ENCODE measurements at places on chromosomes 11 and 22.

DNA sequence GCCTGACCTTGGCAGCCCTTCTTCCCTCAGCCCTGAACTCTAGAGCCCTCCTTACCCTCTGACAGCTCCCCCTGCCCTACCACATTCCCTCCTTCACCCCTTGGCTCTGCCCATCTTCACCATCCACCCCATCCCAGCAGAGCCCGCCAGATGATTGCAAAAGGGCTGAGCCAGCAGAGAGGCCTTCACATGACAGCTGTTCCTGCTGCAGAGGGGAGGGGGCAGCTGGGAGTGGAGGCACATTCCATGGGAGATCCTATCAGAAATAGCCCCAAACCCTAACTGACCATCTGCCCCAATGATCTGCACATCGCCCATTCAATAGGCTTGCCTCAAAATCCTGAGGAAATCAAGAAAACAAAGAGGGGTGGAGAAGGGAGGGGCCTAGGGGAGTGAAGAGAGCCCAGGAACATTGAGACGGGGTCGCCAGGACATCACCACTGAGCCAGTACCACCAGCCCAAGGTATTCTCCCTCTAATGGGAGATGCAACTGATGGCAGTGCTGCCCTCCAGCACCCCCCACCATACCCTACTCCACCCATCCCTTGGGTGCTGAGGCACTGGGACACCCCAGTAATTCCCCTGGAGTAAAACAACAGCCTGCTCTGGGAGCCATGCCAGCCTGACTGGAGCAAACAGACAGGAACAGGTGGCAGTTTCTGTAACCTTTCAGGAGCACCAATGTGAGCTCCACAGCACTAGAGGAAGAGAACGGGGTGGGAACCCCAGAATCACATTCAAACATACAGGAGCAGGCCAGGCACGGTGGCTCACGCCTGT is 8.0 kb upstream of the AHNAK start:
- DNase-seq: no peak

DNA sequence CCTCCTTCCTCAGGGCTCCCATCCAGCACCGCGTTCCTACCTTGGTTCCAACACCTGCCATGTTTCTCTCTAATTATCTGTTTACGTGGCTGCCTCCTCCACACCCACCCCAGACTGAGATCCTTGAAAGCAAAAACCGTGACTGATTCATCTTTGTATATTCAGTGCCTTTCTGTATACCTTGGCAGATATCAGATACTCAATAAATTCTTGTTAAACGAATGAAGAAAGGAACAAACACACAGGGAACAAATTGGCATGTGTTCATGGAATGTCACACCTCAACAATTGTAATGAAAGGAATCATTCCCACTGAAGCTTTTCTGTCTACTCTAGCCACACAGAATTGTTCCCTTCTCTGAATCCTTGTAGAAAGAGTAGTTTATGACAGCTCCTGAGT is 20.4 kb upstream of the LRRC55 start:
- no peak for DNase-seq

- no peak for DNase-seq
These were observed 2.7 kb downstream of the SLC43A3 start for GRCh38 chr11:57424137-57424791.

GRCh38 chr22:35478633-35479107 is 62.0 kb upstream of the RASD2 start:
- no peak for DNase-seq

DNA sequence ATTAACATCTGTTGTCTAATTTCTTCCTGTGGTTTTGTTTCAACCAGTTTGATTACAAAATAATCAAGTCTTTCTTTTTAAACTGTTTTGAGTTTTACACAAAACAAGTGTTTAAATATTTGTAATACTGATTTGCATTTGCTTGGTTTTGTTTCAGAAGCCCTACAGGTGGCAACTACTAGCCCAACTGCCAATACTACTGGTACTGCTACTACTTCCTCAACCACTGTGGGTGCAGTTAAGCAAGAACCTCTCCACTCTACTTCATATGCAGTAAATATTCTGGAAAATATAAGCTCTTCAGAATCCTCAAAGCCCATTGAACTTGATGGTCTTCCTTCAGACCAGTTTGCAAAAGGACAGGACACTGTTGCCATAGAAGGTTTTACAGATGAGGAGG is 61.1 kb downstream of the QSER1 start:
- DNase-seq: no peak

DNA sequence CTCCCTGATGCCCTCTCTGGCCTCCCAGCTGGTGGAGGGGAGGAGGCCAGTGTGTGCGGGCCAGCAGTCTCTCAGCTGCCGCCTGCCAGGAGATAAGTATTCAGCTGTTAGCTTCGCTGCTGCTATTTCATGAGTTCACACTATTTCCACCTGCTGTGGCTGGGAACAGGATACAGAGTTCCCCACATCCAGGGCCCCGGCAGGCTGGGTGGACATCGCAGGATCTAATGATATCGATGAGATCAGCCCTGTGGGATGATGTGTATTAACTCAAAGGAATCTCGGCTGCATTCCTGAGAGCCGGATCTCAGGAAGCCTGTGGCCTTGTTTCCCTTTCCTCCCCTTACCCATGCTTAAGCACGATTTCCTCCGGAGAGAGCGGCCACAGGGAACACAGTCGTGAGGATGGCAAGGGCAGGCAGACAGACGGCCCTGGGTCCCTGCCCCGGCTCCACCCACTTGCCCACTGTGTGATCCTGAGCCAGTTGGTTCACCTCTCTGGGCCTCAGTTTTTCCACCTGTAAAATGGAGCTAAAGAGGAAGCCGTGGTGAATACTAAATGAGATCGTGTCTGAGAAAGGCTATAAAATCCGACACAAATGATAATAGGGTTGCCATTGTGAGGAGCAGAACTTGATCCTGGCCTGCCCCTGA is 6.5 kb upstream of the PVALB start:
- no peak for DNase-seq

GRCh38 chr11:85028329-85029101 is 598.6 kb downstream of the DLG2 start:
- DNase-seq: no peak

DNA sequence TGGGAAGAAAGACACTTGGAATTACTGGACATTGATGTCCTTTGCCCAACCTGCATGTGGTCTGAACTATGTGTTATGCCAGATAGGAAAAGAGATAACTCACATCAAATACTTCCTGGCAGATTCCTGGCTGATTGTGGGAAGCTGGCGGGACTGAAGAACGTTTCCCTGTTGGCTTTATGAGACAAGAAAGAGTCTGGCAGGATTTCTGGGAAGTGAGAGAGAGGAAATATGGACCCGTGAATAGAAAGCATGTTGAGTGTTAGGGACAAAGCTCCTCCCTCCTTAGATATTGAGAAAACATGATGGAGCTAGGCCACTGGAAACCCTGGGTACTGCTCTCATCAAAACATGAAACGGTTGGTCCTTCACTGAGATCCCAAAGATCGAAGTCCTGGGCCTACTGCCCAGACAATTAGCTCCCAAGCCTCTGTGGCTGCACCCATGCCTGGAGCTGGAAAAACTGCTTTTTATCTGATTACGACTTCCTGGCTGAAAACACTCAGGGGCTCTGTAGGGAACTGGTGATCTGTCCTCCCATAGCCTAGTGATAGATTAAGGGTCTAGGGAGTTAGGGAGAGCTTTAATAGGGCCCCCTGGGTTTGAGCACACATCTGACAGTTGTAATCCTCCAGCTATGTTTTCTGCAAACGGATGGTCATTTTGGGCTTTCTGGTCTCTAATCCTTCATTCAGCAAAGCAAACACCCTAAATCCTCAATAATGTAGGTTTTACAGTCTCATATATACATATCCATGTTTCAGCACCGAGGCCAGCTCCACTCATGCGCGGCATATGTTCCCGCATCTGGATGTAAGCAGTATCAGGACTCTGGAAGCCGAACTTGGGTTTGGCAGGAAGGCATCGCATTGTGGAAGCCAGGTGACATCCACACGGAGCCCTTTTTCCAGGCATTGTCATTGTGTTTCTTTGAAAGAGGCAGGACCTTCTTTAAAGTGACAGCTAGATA is 6.1 kb upstream of the B3GAT1 start:
- DNase-seq: no peak

DNA sequence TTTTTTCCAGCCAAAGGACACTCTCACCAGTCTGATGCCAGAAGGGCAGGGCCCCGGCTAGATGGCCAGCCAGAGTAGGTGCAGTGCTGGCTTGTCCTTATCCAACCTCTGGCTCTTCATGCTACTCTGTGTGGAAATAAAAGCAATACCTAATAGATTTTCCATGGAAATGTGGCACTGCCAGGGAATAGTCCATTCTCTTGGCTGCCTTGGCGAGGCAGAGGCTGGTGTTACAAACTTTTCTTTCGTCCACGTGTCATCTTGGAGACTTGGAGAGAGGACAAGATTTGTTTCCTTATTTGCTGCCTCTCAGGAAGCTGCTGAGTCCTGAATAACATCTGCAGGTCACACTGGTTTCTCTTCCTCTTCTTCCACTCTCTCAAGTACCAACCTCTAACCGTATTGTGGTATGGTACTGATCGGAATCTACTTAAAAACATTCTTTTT is 17.2 kb upstream of the C1QTNF4 start:
- DNase-seq: no peak

DNA sequence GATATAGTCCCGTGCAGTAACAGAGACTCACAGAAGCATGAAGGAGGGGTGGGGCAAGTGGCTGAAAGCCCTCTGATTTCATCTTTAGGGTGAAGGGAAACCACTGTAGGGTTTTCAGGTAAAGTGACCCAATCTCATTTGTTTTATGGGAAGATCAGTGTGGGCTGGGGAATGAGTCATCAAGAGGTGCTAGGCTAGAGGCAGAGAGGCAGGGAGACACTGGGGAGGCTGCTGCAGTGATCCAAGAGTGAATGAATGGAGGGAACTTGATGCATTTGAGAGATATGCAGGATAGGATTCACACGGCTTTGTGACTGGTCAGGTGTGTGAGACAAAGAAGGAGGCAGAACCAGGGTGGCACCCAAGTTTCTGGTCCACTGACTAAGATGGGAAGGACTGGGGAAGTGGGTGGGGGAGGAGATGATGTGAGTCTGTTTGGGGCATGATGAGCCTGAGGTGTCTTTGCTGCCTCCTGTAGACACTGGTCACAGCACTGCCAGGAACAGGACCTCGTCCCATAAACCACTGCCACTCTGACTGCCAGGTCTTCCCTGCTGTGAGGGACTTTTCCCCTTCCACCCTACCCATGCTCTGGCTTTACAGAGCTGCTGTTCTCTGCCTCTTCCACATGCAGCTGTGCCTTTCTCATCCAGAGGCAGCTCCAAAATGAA is 239.0 kb downstream of the TENM4 start:
- peak; percentile 30 for DNase-seq

GRCh38 chr11:117345039-117345438 is 17.4 kb downstream of the CEP164 start:
- no peak for DNase-seq

GRCh38 chr11:84128840-84129239 is 842.7 kb upstream of the CCDC90B start:
- DNase-seq: no peak

DNA sequence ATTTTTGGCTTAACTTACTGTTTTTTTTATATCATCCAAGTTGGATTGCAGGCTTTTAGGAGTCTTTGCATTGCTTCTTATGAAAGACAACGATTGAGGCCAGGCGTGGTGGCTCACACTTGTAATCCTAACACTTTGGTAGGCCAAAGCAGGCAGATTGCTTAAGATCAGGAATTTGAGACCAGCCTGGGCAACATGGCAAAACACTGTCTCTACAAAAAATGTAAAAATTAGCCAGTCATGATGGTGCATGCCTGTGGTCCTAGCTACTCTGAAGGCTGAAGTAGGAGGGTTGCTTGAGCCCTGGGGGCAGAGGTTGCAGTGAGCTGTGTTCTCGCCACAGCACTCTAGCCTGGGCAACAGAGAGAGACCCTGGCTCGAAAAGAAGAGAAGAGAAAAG is 56.6 kb downstream of the BID start:
- DNase-seq: no peak

- no peak for DNase-seq
These were observed 582.2 kb downstream of the DLG2 start for GRCh38 chr11:85044911-85045310.

- DNase-seq: no peak
These were observed 1.6 kb downstream of the DIXDC1 start for GRCh38 chr11:111938687-111939160.

DNA sequence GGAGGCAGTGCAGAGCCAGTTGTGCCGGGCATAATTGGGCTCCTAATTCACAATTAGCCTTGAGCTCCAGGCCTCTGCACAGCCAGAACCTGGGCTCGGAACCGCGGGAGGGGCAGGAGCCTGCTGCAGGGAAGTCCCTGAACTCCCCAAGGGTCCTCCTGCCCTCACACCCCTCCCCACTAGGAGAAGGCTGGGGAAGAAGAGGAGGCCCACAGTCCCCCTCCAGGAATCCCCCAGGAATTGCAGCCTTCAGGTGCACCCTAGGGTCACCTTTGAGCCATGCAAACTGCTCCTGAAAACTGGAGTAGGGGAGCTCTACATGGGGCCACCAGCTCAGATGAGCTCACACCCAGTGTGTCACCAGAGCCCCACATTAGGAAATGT is 93.8 kb upstream of the LMO1 start:
- DNase-seq: no peak

- DNase-seq: no peak
These were observed 2.8 kb downstream of the SLC7A4 start for GRCh38 chr22:21029486-21030025.

DNA sequence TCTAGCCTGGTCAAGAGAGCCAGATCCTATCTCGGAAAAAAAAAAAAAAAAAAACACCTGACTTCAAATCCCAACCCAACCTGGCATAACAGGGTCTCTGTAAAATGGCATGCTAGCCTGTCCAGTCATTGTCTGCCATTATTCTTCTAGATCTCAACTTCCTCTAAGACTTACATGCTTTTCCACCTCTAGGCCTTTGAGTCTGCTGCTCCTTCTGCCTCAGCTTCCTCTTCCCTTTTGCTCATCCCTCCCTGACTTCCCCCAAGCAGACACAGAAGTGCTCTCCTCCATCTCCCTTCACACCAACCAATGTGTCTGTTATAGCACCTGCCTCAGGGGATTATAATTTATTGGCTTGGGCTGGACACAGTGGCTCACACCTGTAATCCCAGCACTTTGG is 7.8 kb downstream of the STK33 start:
- DNase-seq: no peak

DNA sequence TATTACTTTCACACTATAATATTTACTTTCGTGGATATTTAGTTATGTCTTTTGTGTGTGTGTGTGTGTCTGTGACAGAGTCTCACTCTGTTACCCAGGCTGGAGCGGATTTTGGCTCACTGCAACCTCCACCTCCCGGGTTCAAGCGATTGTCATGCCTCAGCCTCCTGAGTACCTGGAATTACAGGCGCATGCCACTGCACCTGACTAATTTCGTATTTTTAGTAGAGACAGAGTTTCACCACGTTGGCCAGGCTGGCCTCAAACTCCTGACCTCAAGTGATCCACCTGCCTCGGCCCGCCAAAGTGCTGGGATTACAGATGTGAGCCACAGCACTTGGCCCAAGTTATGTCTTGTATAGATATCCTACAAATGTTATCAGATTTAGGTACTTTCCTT is 9.9 kb downstream of the PISD start:
- DNase-seq: no peak

- no peak for DNase-seq
These were observed 704.1 kb upstream of the CCDC90B start for GRCh38 chr11:83990160-83990733.

- no peak for DNase-seq
These were observed 406.5 kb upstream of the CCDC90B start for GRCh38 chr11:83692675-83693074.

GRCh38 chr11:2911088-2911784 is 18.0 kb downstream of the PHLDA2 start:
- DNase-seq: no peak

Measured in H54 (cell line).